ENCODE measurements at places on chromosomes 3 and 15.

- DNase-seq = no peak
Measured at GRCh38 chr3:159859836-159860235, 128.8 kb upstream of the IL12A start.

DNA sequence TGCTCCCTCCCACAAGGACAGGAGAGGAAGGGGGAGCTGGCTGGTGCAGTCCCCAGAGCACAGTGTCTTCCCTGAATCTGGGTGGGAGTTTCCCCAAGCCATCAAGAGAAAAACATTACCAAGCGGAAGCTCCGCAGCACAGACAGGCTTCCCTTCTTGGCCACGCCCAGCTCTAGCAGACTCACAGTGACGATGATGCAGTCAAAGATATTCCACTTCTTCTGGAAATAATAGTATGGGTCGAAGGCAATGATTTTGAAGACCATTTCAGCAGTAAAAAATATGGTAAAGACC lies 76.7 kb downstream of the SCN10A start:
- DNase-seq = no peak

DNA sequence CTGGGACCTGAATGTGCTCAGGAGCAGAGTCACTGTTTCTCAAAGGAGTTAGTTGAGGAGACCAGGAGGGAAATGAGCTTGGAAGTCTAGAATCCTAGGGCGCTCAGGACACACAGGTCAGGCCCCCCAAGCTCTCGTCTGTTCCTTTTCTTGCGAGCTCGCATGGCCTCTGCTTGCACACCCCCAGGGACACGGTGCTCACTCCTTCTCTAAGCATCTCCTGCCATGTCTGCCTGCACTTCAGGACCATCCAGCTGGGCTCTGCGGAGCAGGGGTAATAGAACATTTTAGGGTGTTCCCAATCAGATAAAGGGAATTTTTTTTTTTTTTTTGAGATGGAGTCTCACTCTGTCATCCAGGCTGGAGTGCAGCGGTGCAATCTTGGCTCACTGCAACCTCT lies 213.2 kb downstream of the XXYLT1 start:
- no peak for DNase-seq

GRCh38 chr3:186128158-186128557 lies 19.3 kb upstream of the ETV5 start:
- DNase-seq = no peak

DNA sequence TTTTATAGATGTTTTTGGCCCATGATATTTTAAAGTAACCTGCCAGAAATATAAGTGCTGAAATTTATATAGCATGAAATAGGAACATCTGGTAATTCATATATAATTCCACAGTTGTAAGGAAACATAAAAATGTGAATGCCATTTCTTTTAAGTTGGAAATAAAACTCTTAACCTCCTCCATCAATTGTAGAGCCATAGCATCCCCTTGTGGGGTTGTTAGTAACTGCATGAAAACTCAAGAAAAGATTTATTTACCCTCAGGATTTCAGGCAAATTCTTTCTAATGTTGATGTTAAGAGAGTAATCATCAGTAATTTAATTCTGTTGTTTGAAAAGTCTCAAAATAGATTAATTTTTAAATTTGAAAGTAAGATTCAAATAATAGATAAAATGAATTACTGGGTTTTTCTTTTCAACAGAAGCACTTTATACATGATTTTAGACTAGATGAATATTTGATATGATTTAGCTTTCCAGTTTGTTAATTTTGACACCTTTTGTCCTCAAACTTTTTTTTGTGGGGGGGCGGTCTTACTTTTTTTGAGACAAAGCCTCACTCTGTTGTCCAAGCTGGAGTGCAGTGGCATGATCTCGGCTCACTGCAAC lies 74.7 kb downstream of the RASA2 start:
- DNase-seq = no peak

DNA sequence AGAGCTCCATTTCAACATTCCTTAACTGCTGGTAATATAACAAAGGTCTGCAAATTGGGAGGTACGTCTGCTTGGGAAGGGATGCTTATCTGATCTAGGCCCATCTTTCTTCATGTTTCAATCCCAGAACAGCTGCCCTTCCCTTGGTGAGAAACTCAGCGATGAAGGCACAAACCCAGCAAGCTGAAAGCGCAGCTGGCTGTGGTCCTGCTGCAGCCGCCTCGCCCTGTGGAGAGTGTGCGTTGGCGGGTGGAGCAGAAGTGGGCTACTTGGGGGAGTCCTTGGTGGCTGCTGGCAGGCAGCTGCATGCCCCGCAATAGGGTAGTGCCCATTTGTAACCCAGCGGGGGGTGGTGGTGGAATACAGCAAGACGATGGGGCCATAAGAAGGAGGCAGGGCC lies 160.6 kb upstream of the WNT5A start:
- DNase-seq = no peak
